ENCODE measurements at places on chromosomes 5 and 9.

GRCh38 chr5:57738787-57739186, 256.2 kb upstream of the ACTBL2 start:
- no peak for DNase-seq

- DNase-seq, result no peak
Observed at GRCh38 chr9:78904686-78905085, 607.8 kb downstream of the PSAT1 start.

- no peak for DNase-seq
Observed at GRCh38 chr5:175743676-175744210, 85.9 kb downstream of the HRH2 start.

DNA sequence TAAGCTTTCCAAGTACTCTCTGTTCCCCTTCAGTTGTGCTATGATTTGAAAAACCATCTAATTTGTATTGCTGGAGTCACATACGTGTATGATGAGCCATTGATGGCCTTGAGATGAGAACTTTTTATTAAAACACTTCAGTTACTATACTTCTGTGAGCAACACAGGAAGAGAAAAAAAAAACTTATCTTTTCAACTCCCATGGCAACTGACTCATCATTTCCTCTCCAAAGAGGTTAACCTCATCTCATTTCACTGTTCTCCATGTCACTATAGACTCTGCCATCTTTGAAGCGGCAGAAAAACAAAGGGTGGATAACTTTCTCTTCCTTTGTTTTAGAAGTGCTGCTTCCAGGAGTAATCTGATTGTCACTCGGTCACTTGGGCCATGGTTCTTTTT, 104.3 kb upstream of the PCSK1 start:
- DNase-seq, result no peak

DNA sequence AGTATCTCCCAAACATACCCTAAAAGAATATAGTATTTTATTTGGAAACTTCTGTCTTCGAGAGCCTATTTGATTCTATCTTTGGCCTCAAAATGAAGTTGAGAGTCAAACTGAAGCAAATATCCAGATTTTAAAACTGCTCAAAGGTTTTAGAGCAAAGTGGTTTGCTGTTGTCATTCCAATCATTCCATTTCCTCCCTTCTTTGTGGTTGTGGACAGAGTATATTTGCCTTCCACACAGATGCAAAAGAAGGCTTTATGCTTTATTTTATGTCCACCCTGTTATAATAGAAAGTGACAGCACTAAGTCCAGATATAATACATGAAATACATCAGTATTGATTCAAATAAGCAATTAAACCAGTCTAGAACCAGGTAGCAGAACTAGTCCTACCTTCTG, 12.4 kb downstream of the GZMK start:
- DNase-seq, result no peak

- no peak for DNase-seq
Observed at GRCh38 chr5:132098621-132099020, 25.0 kb downstream of the CSF2 start.

- no peak for DNase-seq
Observed at GRCh38 chr9:113143432-113144227, 7.2 kb upstream of the SLC31A2 start.

DNA sequence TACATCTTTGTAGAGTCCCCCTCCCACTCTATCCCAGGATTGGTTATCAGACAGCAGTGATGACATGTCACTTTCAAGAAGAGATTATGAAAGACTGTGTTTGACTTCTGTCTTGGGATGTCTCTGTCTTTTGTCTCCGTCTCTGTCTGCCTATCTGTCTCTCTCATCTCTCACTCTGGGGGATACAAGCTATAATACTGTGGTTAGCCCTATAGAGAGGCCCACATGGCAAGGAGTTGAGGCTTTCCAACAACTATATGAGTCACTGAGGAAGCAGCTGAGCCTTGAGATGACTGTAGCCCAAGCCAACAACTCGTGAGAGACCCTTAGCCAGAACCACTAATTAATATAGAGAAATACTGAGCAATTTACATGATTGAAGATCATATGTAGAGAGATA, 284.8 kb downstream of the PDE4D start:
- no peak for DNase-seq

- no peak for DNase-seq
Observed at GRCh38 chr9:116163293-116164055, 9.9 kb downstream of the PAPPA start.

DNA sequence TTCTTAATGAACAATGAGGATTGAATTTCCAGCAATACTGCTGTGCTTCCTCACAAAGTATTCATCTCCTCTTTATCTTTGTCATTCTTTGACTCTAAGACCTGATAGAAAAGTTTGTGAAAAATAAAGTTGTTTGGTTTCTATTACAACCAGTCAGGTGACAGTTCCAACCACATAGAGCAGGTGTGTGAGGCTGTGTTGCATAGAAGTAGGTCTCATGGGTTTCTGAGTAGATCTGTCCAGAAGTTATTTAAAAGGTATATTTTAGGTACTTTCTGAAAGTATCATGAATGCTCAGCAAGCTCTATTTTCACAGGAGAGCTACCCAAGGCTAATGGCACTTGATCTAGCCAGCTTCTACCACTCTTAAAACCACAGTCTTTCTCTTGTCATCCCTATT, 637.0 kb downstream of the DNAH5 start:
- no peak for DNase-seq

DNA sequence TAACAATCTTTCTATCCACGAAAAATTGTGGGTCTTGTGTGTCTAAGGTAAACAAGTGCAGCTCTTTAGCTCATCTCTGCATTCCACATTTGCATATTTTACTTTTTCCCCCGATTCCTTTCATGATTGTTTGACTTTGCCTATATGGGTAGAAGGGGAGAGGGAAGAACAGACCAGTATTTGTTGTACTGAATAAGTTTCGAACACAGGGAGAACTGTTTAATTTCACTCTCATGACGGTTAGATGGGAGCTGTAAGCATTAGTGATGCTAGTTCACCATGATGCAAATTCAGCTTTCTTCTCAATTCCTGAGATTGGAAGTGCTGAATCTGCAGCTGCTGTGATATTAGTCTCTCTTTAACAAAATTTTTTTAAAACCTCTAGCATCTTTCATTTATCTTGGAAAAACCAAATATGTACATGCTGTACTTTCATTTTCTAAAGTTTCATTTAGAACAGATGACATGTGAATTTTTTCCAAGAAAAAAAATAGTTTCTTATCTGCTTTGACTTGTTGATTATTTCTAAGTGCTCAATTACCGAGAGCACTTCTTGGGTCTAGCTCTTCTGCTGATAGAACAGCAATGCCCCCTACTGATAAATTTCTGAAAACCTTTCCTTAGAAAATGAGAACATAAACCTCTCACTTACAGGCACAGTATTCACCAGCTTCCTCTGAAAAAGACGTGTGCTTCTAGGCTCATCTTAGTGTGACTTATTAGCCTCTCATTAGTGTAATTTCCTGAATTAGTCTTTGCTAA, 149.5 kb downstream of the BAAT start:
- no peak for DNase-seq

DNA sequence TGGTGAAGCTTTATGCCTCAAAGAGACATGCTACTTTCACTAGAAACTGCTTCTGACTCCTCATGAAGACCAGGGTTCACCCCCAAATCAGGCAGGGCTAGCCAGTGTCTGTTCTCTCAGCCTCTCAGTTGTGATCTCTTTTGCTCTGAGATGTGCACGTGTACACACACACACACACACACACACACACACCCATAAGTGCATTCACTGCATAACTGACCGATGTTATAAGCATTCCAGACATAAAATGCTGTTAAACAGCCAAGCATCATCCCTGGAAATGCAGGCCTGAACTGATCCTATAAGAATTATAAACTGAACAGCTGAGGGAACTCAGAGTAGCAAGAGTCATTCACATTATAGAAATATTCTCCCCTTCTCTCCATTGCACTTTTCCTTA, 85.0 kb downstream of the FSTL4 start:
- DNase-seq, result no peak

- no peak for DNase-seq
Observed at GRCh38 chr5:149679876-149680809, 50.0 kb upstream of the PPARGC1B start.

- no peak for DNase-seq
Observed at GRCh38 chr9:14766299-14766698, 43.8 kb upstream of the CER1 start.

GRCh38 chr5:134139891-134140469, 25.5 kb downstream of the TCF7 start:
- DNase-seq, result no peak

GRCh38 chr5:74032617-74033016, 406.6 kb downstream of the ARHGEF28 start:
- no peak for DNase-seq

- DNase-seq, result no peak
Observed at GRCh38 chr9:130215341-130216119, 43.3 kb downstream of the NCS1 start.

- no peak for DNase-seq
Observed at GRCh38 chr5:7250611-7251010, 145.3 kb upstream of the ADCY2 start.

DNA sequence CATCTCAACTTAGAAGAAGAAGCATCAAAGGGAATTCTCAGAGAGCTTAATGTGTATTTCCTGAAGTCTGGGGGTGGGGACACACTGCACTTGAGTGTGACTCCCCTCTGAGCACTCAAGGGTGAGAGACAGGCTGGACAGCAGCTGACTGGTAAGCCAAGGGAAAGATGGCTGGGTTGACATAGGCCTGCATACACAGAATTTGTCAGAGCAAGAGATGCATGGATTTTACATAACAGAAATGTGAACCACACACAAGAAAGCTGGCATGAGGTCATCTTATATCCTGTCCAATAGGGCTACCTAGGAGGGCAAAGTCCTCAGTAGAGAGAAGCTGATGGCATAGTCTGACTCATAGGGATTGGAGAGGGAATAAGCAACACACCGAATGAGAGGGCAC, 114.3 kb upstream of the EPB41L4A start:
- DNase-seq, result no peak

DNA sequence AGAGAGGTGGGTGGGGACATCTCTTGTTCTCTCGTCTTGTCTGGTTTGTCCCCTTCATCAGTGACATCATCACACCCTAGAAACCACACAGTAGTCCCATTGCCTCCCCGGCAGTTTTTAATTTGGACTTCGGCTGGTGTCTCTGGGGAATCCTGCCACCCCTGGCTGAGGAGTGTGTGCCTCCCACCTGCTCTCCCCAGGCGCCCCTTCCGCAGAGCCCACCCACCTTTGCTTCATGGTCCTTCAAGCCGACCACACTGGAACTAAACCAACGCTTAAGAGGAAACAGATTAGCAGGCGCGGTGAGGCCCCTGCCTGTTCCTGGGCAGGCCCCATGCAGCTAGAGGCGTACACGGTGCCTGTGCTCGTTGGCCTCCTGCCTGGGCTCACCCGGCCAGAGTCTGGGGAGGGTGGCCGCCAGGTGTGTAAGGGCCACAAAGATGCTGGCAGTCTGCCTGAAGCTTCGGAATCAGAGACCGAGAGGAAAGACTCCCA, 107.6 kb upstream of the SPRY4 start:
- no peak for DNase-seq

GRCh38 chr5:51159164-51159563, 224.1 kb upstream of the ISL1 start:
- DNase-seq, result no peak

GRCh38 chr9:35338561-35339274, 151.2 kb upstream of the RUSC2 start:
- no peak for DNase-seq

GRCh38 chr9:137982200-137982599, 104.6 kb downstream of the CACNA1B start:
- DNase-seq, result no peak

- DNase-seq, result no peak
Observed at GRCh38 chr5:76763136-76763535, 47.2 kb downstream of the F2R start.

DNA sequence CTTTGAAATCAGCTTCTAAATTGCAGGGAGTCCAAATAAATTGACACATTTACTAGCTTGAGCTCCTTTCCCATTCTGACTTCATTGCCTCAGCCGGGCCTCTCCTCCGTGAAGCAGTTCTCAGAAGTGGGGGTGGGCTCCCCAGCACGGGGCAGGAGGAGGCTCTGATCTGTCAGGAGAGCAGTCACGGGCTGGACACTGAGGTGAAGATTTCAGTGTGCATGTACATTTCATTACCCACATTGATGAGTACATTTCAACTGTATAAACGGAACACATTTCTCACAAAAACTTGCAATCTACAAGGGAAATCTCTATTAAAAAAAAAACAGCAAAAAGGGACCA, 195.9 kb downstream of the SEMA6A start:
- no peak for DNase-seq

GRCh38 chr5:171688696-171689495, 96.7 kb upstream of the SMIM23 start:
- DNase-seq, result no peak

DNA sequence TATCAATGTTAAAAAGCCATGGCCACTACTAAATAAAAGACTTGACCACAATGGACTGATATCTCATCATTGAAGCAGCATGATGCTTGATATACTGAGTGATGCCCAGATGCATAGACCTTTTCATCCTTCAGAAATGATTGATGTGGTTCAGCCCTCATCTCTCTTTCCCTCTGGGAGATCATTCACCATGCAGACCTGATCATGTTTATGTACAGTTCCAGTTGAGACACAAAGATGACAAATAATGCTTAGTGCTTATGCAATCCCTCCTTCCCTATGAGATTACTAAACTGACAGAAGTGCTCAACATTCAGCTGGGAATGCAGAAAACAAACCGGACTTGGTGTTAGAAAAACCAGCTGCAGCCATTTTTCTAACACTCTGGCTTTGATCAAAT, 91.9 kb upstream of the TLR4 start:
- DNase-seq, result no peak

All from Panc1 (cell line).